Activated CD4-positive, alpha-beta memory T cell treated with anti-CD3 and anti-CD28 coated beads for 36 hours (primary cell): ENCODE measurements at places on chromosomes 2 and 18. TPM values are rescaled to one million over a fixed set of nuclear protein-coding genes. Genes with fewer than 3 reads are reported as not detected.

DNA sequence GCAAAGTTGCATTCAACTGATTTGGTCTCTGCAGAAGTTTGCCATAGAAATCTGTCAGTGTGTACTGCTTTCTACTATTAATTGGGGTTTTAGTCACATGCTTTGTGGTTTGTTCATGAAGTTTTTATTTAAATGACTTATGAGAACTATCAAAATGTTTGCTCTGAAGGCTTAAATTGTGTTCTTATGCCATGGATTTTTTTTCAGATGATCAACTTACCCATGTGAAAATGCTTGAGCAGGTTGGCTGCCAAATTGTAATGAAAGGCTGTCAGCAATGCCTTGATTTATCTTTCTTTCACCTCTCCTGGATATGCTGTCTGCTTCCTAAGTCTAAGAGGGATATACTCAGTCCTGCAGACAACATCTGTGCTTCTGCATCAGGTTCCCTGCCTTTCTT, 50.7 kb downstream of the FMNL2 start:
- H3K4me1 ChIP-seq: no peaks in the 10 kb centered on the region
- H3K36me3 ChIP-seq: no peaks in the 10 kb centered on the region
- H3K27ac ChIP-seq: no peak overlapping the region

- H3K4me1 ChIP-seq: no peaks in the 10 kb centered on the region
- no peak overlapping the region for H3K4me3 ChIP-seq
- no peaks in the 10 kb centered on the region for H3K27me3 ChIP-seq
- no peak for DNase-seq
- H3K27ac ChIP-seq: no peak overlapping the region
Measured at GRCh38 chr2:198113316-198113715, 308.9 kb downstream of the PLCL1 start.

LCT gene
- 0.05 TPM for total RNA-seq

GRCh38 chr2:95043300-95044093, 18.0 kb downstream of the MAL start:
- no peaks in the 10 kb centered on the region for H3K27me3 ChIP-seq
- peak; percentile 79 for DNase-seq
- H3K4me3 ChIP-seq: no peak overlapping the region
- H3K4me1 ChIP-seq: peaks cover 72% of the 10 kb centered on the region
- peak overlapping the region; percentile 59 for H3K27ac ChIP-seq
- H3K36me3 ChIP-seq: peaks cover 4% of the 10 kb centered on the region

EXOC6B gene
- total RNA-seq: 8.5 TPM

GRCh38 chr2:85158559-85159273, 25.5 kb downstream of the TCF7L1 start:
- no peaks in the 10 kb centered on the region for H3K27me3 ChIP-seq
- no peaks in the 10 kb centered on the region for H3K4me1 ChIP-seq
- no peaks in the 10 kb centered on the region for H3K36me3 ChIP-seq

SLC14A1 gene
- total RNA-seq: 1.1 TPM

GRCh38 chr2:88626171-88627054, 851 bp downstream of the EIF2AK3 start:
- H3K36me3 ChIP-seq: no peaks in the 10 kb centered on the region
- DNase-seq: peak; percentile 67
- H3K4me1 ChIP-seq: peaks cover 21% of the 10 kb centered on the region
- H3K27me3 ChIP-seq: no peaks in the 10 kb centered on the region
- H3K27ac ChIP-seq: peak overlapping the region; percentile 88

DNA sequence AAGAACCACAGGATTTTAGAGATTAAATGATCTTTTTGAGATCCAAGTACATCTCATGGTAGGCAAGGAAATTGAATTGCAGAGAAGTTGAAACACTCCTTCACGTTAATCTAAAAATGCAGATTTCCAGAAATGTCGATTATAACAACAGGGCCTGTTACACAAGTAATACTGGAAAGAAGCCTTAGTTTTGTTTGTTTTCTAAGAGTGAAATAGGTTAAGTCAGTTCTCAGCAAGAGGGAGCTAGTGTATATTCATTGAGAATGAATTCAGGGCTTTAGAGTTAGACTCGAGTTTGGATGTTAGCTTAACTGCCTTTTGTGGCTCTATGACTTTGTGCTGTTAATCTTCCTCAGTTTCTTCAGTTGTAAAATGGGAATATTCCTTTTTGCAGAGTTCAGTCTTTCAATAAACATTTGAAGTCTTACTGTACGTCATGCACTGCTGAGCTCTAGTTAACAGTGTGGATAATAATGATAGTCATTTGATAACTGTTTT, 926 bp downstream of the NDUFV2 start:
- no peak for DNase-seq
- H3K27ac ChIP-seq: peak overlapping the region; percentile 95
- H3K27me3 ChIP-seq: no peaks in the 10 kb centered on the region
- H3K4me1 ChIP-seq: peaks cover 40% of the 10 kb centered on the region

- no peak overlapping the region for H3K27ac ChIP-seq
- no peaks in the 10 kb centered on the region for H3K4me1 ChIP-seq
- peaks cover 10% of the 10 kb centered on the region for H3K27me3 ChIP-seq
- no peak overlapping the region for H3K4me3 ChIP-seq
- no peaks in the 10 kb centered on the region for H3K36me3 ChIP-seq
Measured at GRCh38 chr2:100835006-100835659, 15.2 kb downstream of the NPAS2 start.
